Pancreas (tissue), 10 donors: ENCODE measurements at places on chromosomes 5 and 9. TPM values are rescaled to one million over a fixed set of nuclear protein-coding genes. Genes with fewer than 3 reads are reported as not detected.

DNA sequence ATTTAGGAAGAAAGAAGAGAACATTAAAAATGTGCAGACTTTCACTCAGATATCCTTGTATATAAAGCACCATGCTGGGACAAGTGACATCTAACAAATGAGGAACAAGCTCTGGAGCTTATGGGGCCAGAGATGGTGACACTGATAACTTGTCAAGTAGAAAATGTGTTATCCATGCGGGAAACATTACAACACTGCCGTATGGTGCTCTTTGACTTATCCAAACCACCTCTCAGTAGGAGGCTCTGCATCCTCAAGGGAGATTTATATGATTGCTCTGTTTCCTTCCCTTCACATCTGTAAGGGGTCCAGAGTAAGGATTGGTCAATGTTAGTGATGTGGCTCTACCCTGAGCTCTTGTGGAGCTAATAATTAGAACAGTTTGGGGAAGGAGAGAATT lies 23.5 kb downstream of the KCTD16 start:
- H3K4me1 ChIP-seq: no peaks in the 10 kb centered on the region
- no peak for DNase-seq
- H3K4me3 ChIP-seq: no peak overlapping the region
- H3K27me3 ChIP-seq: no peaks in the 10 kb centered on the region
- no peak overlapping the region for H3K27ac ChIP-seq
- H3K36me3 ChIP-seq: no peaks in the 10 kb centered on the region

DNA sequence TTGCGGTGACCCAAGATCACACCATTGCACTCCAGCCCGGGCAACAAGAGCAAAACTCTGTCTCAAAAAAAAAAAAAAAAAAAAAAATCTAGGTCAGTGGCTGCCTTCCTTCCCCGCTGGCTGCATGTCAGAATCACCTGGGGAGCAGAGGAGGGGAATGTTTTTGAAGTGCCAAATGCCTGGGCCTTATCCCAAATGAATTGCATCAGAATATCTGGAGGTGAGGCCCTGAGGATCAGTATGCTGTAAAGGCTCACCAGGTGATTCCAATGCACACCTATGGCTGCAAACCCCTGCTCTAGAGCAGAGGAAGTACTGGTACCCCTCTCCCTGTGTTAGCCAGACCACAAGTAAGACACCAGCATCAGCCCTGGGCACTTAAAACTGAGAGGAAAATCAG lies 44.7 kb upstream of the GABRP start:
- no peak overlapping the region for H3K4me3 ChIP-seq
- no peaks in the 10 kb centered on the region for H3K4me1 ChIP-seq
- no peaks in the 10 kb centered on the region for H3K36me3 ChIP-seq
- DNase-seq: peak; percentile 36

- H3K4me3 ChIP-seq: no peak overlapping the region
- no peaks in the 10 kb centered on the region for H3K4me1 ChIP-seq
- no peak overlapping the region for H3K27ac ChIP-seq
- H3K27me3 ChIP-seq: no peaks in the 10 kb centered on the region
Measured at GRCh38 chr9:124202447-124202971, 55.2 kb upstream of the NEK6 start.

DNA sequence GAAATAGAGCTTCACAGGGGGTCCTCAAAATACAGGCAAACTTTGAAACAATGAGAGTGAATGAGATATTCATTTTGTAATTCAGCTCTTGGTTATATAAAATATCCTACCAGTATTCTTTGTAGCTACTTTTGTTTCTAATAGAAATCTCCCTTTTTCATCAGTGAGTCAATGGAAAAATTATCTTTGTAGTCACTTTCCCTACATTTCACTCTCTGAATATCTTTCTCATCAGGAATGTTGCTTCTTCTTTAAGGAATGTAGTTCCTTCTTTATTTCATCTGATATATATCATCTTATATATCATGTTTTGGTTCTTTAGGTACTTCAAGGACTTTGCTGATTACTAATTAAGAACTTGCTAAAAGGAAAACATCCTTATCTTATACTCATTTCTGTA lies 280.3 kb upstream of the NUDT12 start:
- H3K27me3 ChIP-seq: no peaks in the 10 kb centered on the region
- no peaks in the 10 kb centered on the region for H3K4me1 ChIP-seq
- no peak for DNase-seq
- H3K4me3 ChIP-seq: no peak overlapping the region
- no peak overlapping the region for H3K27ac ChIP-seq
- H3K36me3 ChIP-seq: no peaks in the 10 kb centered on the region

DNA sequence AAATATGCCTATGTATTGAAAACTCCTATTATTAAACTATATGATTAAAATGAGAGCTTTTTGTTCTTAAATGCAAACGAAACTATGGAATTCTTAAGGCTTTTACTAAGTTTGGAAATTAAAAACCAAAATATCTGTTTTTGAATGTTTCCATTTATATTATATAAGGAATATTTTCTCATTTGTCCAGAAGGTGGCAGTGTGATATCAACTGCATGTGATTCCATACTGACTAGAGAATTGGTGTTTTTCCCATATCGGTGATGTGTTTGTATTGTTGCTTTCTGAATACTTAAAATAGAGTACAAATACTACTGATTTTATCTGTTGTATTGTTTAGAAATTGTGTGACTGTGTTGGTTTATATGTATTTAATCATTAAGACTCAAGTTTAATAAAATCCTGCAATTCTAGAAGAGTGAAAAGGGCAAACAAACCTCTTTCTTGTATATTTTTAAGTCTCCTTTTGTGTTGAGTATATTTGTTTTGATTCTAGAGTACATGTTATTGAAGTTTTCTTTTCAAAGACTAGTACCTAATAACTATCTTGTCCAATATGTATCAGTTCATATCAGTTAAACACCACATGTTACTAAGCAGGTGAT lies 320.8 kb downstream of the CCDC171 start:
- H3K36me3 ChIP-seq: no peaks in the 10 kb centered on the region
- no peaks in the 10 kb centered on the region for H3K27me3 ChIP-seq
- DNase-seq: no peak
- H3K4me1 ChIP-seq: no peaks in the 10 kb centered on the region

DNA sequence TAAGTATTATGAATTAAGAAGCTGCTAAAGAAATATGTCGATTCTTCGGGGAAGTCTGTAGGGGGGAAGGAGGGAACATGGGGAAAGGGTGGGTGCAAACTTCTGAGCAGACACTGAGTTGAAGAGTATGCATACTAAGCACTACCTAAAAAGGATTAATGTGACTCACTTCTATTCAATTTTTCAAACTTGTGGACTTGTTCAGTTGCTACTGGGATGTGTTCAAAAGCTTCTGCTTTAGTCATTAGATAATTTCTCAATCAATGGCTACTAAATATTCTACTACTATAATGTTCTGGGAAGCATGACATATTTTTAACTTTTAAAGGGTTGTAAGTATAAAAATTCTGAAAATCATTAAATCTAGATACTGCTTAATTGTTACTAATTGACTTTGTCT lies 109.7 kb upstream of the FER start:
- no peaks in the 10 kb centered on the region for H3K36me3 ChIP-seq
- H3K4me3 ChIP-seq: no peak overlapping the region
- no peak for DNase-seq

DNA sequence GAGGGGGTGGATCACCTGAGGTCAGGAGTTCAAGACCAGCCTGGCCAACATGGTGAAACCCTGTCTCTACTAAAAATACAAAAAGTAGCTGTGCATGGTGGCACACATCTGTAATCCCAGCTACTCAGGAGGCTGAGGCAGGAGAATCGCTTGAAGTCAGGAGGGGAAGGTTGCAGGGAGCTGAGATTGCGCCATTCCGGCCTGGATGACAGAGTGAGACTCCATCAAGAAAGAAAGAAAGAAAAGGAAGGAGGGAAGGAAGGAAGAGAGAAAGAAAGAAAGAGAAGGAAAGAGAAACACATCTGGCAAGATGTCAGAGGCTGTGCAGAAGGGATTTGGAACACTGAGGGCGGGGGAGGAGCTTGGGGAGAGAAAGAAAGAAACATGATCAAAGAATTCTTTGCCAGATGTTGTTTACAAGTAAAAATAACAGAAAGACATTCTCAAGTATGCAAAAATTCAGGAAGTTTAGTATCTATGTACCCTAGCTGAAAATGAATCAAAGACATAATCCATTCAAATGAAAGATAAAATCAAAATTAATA lies 93.7 kb downstream of the AK8 start:
- H3K4me1 ChIP-seq: no peaks in the 10 kb centered on the region
- H3K4me3 ChIP-seq: no peak overlapping the region
- no peak for DNase-seq

DNA sequence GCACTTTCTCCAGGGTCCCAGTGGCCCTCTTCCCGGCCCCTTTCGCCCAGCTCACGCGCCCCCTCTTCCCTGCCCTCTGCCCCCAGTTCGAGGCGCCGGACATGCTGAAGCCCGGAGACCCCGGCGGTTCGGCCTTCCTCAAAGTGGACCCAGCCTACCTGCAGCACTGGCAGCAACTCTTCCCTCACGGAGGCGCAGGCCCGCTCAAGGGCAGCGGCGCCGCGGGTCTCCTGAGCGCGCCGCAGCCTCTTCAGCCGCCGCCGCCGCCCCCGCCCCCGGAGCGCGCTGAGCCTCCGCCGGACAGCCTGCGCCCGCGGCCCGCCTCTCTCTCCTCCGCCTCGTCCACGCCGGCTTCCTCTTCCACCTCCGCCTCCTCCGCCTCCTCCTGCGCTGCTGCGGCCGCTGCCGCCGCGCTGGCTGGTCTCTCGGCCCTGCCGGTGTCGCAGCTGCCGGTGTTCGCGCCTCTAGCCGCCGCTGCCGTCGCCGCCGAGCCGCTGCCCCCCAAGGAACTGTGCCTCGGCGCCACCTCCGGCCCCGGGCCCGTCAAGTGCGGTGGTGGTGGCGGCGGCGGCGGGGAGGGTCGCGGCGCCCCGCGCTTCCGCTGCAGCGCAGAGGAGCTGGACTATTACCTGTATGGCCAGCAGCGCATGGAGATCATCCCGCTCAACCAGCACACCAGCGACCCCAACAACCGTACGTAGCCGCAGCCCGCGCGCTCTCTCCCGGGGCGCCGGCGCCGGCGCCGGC lies 1.0 kb downstream of the PRDM6 start:
- no peak overlapping the region for H3K27ac ChIP-seq
- H3K4me1 ChIP-seq: no peaks in the 10 kb centered on the region
- H3K4me3 ChIP-seq: peak overlapping the region; percentile 47
- peak; percentile 48 for DNase-seq
- no peaks in the 10 kb centered on the region for H3K36me3 ChIP-seq
- H3K27me3 ChIP-seq: peaks cover 57% of the 10 kb centered on the region

DNA sequence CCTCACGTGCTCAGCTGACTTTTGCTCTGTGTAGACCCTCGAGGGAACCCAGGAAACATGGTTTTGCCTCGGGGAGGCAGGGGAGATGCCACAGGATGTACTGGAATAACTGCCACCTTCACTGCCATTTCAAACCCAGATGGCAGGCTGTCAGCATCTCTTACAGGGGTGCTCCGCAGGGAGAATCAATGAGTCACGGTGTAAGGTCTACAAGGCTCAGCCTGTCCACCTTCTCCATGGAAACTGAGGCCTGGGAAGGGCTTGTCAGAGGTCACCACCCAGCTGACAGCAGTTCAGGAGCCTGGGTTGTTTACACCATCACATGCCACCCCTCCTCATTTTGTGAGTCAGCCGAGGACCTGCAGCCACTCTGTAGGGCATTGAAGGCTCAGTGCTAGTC lies 30.8 kb downstream of the DAB2IP start:
- H3K27ac ChIP-seq: no peak overlapping the region
- H3K4me3 ChIP-seq: no peak overlapping the region
- no peaks in the 10 kb centered on the region for H3K4me1 ChIP-seq

DNA sequence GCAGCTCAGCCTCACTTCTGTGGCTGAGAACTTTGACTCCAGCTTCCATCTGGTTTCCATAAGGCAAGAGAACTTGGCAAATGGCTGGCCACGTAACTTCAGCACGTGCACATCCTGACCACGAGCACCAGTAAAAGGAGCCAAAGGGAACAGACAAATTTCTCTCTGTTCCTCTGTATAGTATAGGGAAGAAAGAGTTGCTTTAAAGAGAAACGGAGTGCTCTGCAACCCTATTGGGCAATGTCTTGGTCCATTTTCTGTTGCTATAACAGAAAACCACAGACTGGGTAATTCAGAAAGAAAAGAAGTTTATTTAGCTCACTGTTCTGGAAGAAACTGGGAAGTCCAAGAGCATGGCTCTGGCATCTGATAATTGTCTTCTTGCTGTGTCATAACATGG lies 558.7 kb downstream of the ACTL7B start:
- H3K4me1 ChIP-seq: no peaks in the 10 kb centered on the region
- no peak for DNase-seq
- no peaks in the 10 kb centered on the region for H3K36me3 ChIP-seq
- H3K4me3 ChIP-seq: no peak overlapping the region
- H3K27me3 ChIP-seq: no peaks in the 10 kb centered on the region
- H3K27ac ChIP-seq: no peak overlapping the region

DNA sequence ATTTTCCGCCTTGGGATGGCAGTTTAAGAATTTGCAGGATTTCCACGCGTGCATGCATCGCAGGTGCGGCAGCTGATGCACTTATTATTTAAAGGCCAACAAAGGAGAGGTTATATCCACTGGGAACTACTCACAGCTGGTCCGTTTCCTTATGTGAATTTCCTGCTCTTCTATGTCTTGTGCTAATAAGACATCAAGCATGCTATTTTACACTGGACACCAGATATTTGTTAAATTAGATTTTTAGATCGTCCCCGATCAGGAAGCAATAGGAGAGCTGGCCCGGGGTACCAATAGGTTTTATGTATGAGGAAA lies 476 bp upstream of the DTWD2 start:
- peaks cover 12% of the 10 kb centered on the region for H3K4me1 ChIP-seq
- peak overlapping the region; percentile 98 for H3K27ac ChIP-seq
- H3K4me3 ChIP-seq: peak overlapping the region; percentile 90

DNA sequence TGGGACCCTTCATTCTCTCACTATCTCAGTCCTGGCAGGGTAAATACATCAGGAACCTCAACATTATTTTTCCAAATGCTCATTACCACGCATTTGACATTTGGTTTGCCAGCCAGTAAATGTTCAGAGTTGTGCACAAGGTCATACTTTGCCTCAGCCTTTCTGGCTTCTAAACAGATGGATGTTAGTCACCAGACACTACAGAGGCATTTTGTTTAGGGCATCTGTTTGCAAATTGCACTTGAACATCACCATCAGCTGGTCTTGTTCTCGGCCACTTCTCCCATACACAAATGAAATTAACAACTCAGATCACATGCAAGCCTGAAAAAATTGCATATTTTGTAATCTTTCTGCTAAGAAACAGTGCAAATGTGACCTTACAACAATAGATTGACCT lies 75.0 kb upstream of the SLC1A1 start:
- H3K27ac ChIP-seq: no peak overlapping the region
- H3K4me1 ChIP-seq: no peaks in the 10 kb centered on the region
- DNase-seq: no peak
- H3K27me3 ChIP-seq: no peaks in the 10 kb centered on the region
- H3K4me3 ChIP-seq: no peak overlapping the region

GRCh38 chr5:7464182-7464581 lies 68.2 kb downstream of the ADCY2 start:
- H3K27ac ChIP-seq: no peak overlapping the region
- H3K4me1 ChIP-seq: no peaks in the 10 kb centered on the region
- no peak overlapping the region for H3K4me3 ChIP-seq
- no peaks in the 10 kb centered on the region for H3K27me3 ChIP-seq
- no peak for DNase-seq

Gene DBH
- total RNA-seq: not detected

Gene IL13
- total RNA-seq: not detected

Gene PRSS3
- 341 TPM for total RNA-seq

Gene CFAP157
- 0.12 TPM for total RNA-seq

Gene BRINP1
- 0.06 TPM for total RNA-seq
